ENCODE measurements at places on chromosomes 11 and 22. TPM values are rescaled to one million over a fixed set of nuclear protein-coding genes. Genes with fewer than 3 reads are reported as not detected.
A peak's percentile ranks its signal among the peaks of the same experiment; 100 is the strongest.

PRDM11 gene
- 4.7 TPM for total RNA-seq

ME3 gene
- total RNA-seq = 3.8 TPM

RAB36 gene
- 0.90 TPM for total RNA-seq

DGCR6 gene
- 2.1 TPM for total RNA-seq

SLC17A6 gene
- not detected for total RNA-seq

CEP164 gene
- total RNA-seq = 24.8 TPM

SPON1 gene
- total RNA-seq = 1.0 TPM

SULT4A1 gene
- total RNA-seq = not detected

HMOX1 gene
- 0.26 TPM for total RNA-seq

FOLR3 gene
- not detected for total RNA-seq

UCP3 gene
- total RNA-seq = 1.1 TPM

CYTH4 gene
- 17.3 TPM for total RNA-seq

DSCAML1 gene
- total RNA-seq = 0.94 TPM

DEUP1 gene
- not detected for total RNA-seq

TPH1 gene
- 1.0 TPM for total RNA-seq

- H3K36me3 ChIP-seq = no peaks in the 10 kb centered on the region
- peaks cover 22% of the 10 kb centered on the region for H3K27me3 ChIP-seq
- H3K4me3 ChIP-seq = no peak overlapping the region
- H3K27ac ChIP-seq = no peak overlapping the region
Measured at GRCh38 chr11:120974466-120974865, 49.4 kb upstream of the TBCEL start.

GRCh38 chr11:69533296-69534165 is 52.1 kb downstream of the LINC01488 start:
- no peak overlapping the region for H3K4me3 ChIP-seq
- no peaks in the 10 kb centered on the region for H3K36me3 ChIP-seq
- no peak for DNase-seq
- H3K4me1 ChIP-seq = no peaks in the 10 kb centered on the region

DNA sequence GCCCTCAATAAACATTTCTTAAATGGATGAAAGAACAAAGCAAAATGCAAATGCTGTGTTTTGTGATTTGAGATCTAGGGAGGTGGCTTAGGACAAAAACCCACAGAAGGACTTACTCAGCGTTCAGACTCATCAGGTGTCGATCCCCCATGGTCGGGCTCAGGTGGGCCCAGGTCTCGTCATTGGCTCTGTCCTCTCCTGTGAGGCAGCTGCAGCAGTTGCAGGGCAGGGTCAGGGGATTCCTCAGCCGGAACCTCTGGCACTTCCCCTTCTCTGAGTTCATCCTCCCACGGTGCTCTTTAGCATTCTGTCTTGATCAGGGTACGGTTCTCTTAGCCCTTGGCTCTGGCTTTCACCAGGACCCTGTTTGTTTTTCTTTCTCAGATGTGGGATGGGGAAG is 14.0 kb upstream of the ACR start:
- H3K36me3 ChIP-seq = no peaks in the 10 kb centered on the region
- H3K4me3 ChIP-seq = no peak overlapping the region
- no peaks in the 10 kb centered on the region for H3K27me3 ChIP-seq

DNA sequence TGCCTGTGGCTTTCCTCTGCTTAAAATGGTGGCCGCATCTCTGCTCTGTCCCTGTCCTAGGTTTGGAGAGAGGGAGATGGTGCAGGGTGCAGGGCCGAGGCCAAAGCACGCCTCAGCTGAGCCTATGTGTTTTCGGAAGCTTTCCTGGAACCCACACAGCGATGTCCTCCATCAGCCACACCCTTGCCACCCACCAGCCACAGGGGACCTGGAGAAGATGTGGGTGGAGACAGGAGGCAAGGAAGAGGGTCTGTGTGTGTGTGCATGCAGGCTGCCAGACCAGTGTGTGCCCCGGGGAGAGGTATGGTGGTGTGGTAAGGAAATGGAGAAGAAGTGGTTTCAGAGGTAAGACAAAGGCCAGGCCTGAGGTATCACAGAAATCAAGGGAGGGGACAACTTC is 155.7 kb downstream of the TBC1D22A start:
- H3K36me3 ChIP-seq = peaks cover 51% of the 10 kb centered on the region
- no peak overlapping the region for H3K27ac ChIP-seq
- DNase-seq = no peak
- no peaks in the 10 kb centered on the region for H3K27me3 ChIP-seq
- no peak overlapping the region for H3K4me3 ChIP-seq

DNA sequence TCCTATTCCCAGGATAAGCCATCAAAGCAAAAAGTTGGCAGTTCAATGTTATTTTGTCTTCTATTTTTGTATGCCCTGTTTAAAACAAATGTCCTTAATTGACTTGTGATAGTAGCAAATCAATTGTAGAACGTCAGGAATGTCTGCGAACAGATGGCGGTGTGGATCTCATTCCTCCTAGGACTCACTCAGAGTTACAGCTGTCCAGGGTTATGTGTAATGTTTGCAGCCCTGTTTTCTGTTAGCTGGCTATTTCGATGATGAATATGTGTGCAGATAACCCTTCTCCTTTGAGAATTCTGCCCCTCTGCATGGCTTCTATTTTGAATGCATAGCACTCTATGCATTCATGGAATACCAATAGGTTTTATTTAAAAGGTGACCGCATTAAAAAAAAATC is 1248.0 kb upstream of the CNTN5 start:
- H3K36me3 ChIP-seq = no peaks in the 10 kb centered on the region
- H3K27me3 ChIP-seq = no peaks in the 10 kb centered on the region
- no peak overlapping the region for H3K4me3 ChIP-seq
- no peak overlapping the region for H3K27ac ChIP-seq

GRCh38 chr22:39254789-39255298 is 10.1 kb upstream of the PDGFB start:
- H3K36me3 ChIP-seq = no peaks in the 10 kb centered on the region
- peak overlapping the region; percentile 70 for H3K27ac ChIP-seq
- peak overlapping the region; percentile 51 for H3K4me3 ChIP-seq
- peaks cover 24% of the 10 kb centered on the region for H3K4me1 ChIP-seq
- peak; percentile 67 for DNase-seq
- peaks cover 44% of the 10 kb centered on the region for H3K27me3 ChIP-seq

GRCh38 chr11:95563173-95563572 is 226.4 kb downstream of the FAM76B start:
- H3K27ac ChIP-seq = no peak overlapping the region
- H3K27me3 ChIP-seq = peaks cover 11% of the 10 kb centered on the region

DNA sequence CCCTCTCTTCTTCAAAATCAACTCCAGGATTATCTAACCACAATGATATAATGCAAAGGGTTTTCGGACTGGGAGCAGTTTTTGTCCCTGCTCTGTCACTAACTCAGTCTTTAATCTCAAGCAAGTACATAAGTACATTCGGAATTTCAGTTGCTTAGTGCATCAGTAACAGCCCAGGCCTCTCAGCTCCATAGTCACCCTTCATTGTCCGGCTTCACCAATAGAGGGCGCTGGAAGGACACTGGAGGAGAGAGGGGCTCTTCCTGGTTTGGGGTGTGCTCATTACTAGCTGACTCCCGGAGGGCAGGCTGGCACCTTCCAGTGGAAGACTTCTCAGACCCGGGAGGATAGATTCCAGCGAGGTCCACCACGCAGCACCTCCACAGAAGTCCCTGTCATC is 90.4 kb upstream of the PDGFD start:
- H3K27me3 ChIP-seq = peaks cover 4% of the 10 kb centered on the region
- H3K4me3 ChIP-seq = no peak overlapping the region
- no peaks in the 10 kb centered on the region for H3K36me3 ChIP-seq
- H3K27ac ChIP-seq = no peak overlapping the region
- peak; percentile 1 for DNase-seq

GRCh38 chr11:9015677-9016076 is 11.9 kb upstream of the NRIP3 start:
- DNase-seq = peak; percentile 42
- H3K27ac ChIP-seq = no peak overlapping the region
- peaks cover 7% of the 10 kb centered on the region for H3K27me3 ChIP-seq
- H3K4me3 ChIP-seq = no peak overlapping the region
- H3K36me3 ChIP-seq = no peaks in the 10 kb centered on the region
- peaks cover 10% of the 10 kb centered on the region for H3K4me1 ChIP-seq

DNA sequence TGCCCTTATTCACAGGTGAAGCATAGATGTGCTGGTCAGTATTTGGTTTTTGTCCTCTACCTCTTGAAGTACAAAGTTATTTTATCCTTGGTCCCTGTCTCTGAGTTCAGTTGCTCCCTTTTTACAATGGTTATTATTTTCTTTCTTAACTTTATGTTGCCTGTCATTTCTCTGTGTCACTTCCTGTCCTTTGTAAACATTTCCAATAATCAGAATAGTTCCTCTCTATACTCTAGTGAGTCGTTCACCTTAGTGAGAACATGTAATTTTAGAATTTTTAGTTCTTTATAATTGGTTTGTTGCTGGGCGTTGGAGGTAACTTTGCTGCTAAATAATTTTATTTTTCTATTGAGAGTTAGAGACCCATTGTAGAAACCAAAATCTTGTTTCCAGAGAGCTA is 16.0 kb downstream of the CSTPP1 start:
- no peaks in the 10 kb centered on the region for H3K27me3 ChIP-seq
- no peak for DNase-seq
- no peaks in the 10 kb centered on the region for H3K36me3 ChIP-seq
- peaks cover 7% of the 10 kb centered on the region for H3K4me1 ChIP-seq
- no peak overlapping the region for H3K27ac ChIP-seq
- no peak overlapping the region for H3K4me3 ChIP-seq

GRCh38 chr22:28710576-28711191 is 30.9 kb downstream of the CHEK2 start:
- H3K4me3 ChIP-seq = no peak overlapping the region
- no peaks in the 10 kb centered on the region for H3K27me3 ChIP-seq
- peaks cover 18% of the 10 kb centered on the region for H3K36me3 ChIP-seq
- H3K4me1 ChIP-seq = peaks cover 7% of the 10 kb centered on the region
- no peak overlapping the region for H3K27ac ChIP-seq
- no peak for DNase-seq

GRCh38 chr22:35022291-35022690 is 43.7 kb upstream of the ISX start:
- no peaks in the 10 kb centered on the region for H3K4me1 ChIP-seq
- DNase-seq = no peak
- no peak overlapping the region for H3K4me3 ChIP-seq
- no peak overlapping the region for H3K27ac ChIP-seq
- peaks cover 40% of the 10 kb centered on the region for H3K27me3 ChIP-seq
- H3K36me3 ChIP-seq = peaks cover 2% of the 10 kb centered on the region

DNA sequence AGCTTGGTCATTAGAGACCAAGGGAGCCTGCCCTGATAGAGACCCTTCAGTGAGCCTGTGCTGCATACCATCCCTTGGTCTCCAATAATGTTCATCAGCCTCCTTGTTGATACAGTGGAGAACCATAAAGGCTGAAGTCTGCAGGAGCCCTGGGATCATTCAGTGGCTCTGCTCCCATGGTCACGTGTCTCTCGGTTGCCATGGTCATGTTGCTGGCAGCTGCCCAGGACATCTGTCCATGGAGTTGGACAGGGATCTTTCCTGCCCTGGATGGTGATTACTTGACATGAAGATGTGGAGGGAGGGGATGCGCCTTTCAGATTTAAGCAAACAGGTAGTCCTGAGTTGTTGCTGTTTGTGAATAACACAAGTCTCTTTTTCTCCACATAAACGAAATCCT is 38.2 kb downstream of the CYB5R2 start:
- H3K36me3 ChIP-seq = peaks cover 8% of the 10 kb centered on the region
- H3K4me1 ChIP-seq = no peaks in the 10 kb centered on the region
- no peak overlapping the region for H3K4me3 ChIP-seq
- H3K27me3 ChIP-seq = no peaks in the 10 kb centered on the region

DNA sequence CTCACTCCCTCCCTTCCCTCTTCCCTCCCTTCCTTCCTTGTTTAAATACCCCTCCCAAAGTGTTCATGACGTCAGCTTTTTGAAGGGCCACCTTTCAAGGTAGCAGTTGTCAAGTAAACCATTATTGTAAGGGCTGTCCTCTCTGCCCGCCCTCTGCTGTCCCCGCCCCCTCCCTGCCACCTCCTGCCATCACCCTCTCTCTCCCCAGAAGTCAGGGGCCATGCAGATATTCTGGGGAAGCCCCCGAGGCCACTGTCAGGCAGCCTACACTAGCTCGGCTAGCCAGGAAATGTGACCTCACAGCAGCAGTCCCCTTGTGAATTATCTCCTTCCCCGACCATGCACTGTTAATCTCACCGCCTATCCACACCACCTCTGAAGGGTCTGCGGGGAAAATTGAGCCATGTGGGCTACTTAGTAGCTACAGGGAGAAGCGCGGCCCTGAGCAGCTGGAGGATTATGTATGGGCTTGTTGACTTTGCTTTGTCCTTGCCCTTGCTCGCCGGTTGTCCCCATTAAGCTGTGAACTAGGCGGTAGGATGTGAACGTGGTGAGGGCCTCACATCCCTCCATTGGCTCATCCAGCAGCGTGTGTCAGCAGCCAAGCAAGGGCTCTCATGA is 42.1 kb upstream of the ATXN10 start:
- H3K27ac ChIP-seq = no peak overlapping the region
- H3K36me3 ChIP-seq = no peaks in the 10 kb centered on the region
- no peak for DNase-seq

DNA sequence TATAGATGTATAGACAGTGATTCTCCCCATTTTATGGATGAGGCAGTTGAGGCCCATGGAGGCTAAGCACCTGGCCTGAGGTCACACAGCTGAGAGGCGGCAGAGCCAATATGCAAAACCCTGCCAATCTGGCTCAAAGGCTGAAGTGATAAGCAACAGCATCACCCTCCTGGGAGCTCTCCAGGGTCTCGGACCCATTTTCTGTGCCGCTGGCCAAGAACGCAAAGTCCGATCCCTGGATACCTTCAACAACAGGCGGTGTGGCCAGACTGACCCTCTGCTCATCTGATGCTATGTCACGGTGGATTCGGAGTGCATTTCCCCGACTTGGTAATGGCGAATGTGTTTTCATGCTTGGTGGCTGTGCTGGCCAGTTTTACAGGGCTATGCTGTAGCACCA is 595.0 kb downstream of the TBC1D22A start:
- no peaks in the 10 kb centered on the region for H3K27me3 ChIP-seq
- no peaks in the 10 kb centered on the region for H3K36me3 ChIP-seq
- no peaks in the 10 kb centered on the region for H3K4me1 ChIP-seq
- H3K27ac ChIP-seq = no peak overlapping the region

- H3K27me3 ChIP-seq = peaks cover 13% of the 10 kb centered on the region
- H3K27ac ChIP-seq = no peak overlapping the region
- H3K4me3 ChIP-seq = no peak overlapping the region
- H3K36me3 ChIP-seq = no peaks in the 10 kb centered on the region
- H3K4me1 ChIP-seq = no peaks in the 10 kb centered on the region
- no peak for DNase-seq
Measured at GRCh38 chr11:15720460-15720859, 605.7 kb downstream of the INSC start.

DNA sequence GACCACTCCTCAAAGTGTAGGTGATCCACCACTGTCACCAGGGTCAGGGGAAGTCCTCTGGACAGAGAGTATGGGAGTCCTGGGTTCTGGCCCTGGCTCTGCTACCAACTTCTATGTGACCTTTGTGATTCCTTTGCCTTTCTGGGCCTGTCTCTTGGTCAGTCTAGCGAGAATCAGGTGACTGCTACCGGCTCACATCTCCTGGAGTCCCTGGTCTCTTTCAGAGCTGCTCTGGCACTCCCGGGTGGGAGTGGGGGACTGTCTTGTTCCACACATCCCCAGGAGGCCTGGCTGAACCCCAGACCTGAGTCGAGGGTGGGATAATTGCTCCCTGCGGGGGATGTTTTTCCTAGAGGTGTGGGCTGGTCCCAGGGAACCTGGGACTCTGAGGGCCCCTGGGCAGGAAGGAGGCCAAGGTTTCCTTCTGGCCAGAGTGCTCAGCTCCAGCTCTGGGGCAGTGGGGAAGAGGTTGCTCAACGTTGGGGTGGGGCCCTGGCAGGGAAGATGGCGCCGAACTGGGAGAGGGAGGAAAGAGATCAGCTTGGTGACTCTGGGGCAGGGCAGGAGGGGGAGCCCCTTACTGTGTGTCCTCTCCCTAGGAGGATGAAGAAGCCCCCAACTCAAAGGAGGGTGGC is 2.1 kb downstream of the SOX10 start:
- DNase-seq = no peak
- H3K27ac ChIP-seq = no peak overlapping the region
- no peaks in the 10 kb centered on the region for H3K27me3 ChIP-seq
- no peak overlapping the region for H3K4me3 ChIP-seq
- H3K4me1 ChIP-seq = no peaks in the 10 kb centered on the region
- H3K36me3 ChIP-seq = no peaks in the 10 kb centered on the region
